ENCODE measurements at places on chromosomes 1 and 21.

DNA sequence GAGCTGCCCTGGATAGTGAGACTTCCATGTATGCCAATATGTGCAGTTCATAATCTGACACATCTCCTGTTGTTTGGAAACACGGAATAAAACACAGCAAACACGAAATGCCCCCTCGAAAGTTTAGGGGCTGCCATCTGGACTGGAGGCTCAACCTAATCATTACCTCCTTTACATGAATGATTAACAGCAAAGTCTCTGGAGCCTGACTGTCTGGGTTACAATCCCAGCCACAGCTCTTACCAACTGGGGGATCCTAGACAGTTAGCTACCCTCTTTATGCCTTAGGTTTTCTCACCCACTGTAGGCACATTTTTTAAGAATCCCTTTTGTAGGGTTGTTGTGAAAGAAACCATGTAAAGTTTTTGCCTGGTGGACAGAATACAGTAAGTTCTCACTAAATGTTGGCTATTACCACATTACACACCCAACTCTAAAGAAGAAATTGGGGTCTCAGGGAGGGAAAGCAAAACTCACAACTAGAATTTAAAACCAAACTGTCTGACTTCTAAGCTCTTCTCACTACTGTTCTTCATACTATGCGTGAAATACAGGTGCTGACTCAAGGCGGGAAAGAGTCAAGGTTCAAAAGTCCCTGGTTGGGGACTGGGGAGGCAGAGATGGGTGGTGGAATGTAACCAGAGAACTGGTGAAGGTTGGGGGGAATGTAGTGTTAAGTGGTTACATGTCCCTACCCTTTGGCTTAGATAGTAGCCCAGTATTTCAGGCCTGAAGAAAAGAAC is 24.2 kb downstream of the CYP4A22 start:
- DNase-seq: no peak

DNA sequence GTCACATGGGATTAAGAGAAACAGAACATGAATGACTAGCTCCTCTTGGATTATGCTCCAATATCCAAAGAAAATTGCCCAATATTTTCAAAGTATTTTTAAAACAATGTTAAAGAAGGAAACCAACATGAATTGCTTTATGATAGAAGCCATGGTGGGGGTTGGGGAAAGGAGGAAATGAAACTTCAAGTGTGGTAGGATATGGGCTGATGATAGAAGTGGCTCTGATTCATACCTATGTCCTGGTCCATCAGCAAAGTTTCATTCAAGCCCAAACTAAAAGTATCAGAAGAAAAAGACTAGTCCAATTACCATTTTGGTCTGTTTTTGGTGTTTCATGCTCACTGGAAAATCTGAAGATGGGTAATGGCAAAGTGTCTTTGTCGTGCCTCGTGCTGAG is 104.2 kb upstream of the PROX1 start:
- no peak for DNase-seq

DNA sequence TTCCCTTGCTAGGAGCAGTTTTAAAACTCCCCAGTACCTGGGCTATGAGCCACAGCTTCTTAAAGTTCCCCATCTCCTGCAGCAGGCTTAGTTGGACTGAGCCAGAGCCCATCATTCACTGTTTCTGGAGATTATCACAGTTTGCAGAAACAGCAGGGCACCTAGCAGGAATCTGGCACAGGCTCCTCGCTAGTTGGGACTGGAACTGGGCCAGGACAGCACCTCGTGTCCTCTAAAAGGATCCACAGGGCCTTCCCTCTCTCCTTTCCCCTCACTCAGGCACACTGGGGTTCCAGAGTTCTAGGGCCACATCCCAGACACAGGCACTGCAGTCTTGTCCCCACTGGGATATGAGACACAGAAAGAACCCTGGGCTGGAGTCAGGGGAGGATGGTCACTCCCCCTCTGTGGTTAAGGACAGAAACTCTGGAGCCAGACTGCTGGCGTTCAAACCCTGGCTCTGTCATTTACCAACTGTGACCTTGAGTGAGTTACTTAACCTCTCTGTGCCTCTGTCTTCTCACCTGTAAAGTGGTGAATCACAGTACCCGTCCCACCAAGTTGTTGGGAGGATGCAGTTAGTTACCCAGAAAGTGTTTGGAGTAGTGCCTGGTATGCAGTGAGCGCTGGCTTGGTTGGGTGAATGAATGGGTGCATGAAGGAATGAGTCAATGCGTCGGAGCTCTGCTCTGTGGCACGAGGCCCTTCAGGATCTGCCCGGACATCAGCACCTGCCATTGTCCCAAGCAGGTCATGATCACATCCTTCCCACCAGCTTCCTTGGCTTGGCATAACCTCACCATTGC is 18.8 kb upstream of the ECE1 start:
- DNase-seq: no peak

GRCh38 chr1:166053395-166053794 is 113.4 kb downstream of the FAM78B start:
- DNase-seq: no peak

All from HS-27A (cell line).